HFF-Myc (cell line): ENCODE measurements at places on chromosomes 12 and 14.
A peak's percentile ranks its signal among the peaks of the same experiment; 100 is the strongest.

- DNase-seq: no peak
Observed at GRCh38 chr14:23605931-23606585, 27.5 kb upstream of the JPH4 start.

DNA sequence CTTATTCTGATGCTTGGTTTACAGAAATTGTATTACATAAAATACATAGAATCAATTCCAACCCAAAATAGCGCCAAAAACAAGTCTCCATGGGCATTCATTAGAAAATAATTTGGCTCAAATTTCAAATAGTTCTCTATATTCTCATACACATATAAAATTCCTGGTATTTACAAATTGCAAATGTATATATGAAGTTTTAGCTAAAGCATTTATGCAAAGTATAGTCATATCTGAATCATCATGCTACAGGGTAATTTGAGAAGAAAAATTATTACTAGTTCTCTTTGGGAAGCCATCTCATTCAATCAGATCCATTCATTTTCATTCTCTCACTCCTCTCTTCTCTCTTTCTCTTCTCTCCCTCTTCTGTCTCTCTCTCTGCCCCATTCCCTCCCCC lies 257.8 kb downstream of the DPF3 start:
- DNase-seq: no peak

GRCh38 chr12:130651188-130651959 lies 64.7 kb downstream of the RIMBP2 start:
- no peak for DNase-seq

GRCh38 chr14:76958980-76959710 lies 69.4 kb downstream of the IRF2BPL start:
- no peak for DNase-seq

- DNase-seq: no peak
Observed at GRCh38 chr12:13211859-13212664, 15.5 kb downstream of the EMP1 start.

GRCh38 chr14:61512026-61512834 lies 183.1 kb upstream of the HIF1A start:
- DNase-seq: no peak

GRCh38 chr14:64955297-64955696 lies 12.8 kb upstream of the GPX2 start:
- DNase-seq: no peak

DNA sequence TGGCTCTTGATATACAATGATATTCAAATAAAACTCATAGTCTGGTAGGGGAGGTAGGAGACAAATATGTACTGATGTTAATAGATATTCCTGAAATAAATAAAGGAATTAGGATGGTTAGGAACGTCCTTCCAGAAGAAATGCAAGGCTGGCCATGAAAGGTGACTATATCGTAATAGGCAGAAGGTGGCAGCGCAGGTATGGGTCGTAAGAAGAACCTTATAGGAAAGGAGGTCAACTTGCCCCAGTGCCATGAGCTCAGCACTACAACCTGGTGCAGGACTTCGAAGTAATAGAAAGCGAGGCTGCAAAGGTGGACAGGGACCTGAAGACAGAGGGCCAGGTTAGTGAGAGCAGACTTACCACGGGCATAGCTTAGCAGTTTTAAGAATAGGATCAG lies 55.3 kb upstream of the FGD4 start:
- DNase-seq: no peak

- no peak for DNase-seq
Observed at GRCh38 chr12:68539615-68539952, 71.1 kb upstream of the RAP1B start.

DNA sequence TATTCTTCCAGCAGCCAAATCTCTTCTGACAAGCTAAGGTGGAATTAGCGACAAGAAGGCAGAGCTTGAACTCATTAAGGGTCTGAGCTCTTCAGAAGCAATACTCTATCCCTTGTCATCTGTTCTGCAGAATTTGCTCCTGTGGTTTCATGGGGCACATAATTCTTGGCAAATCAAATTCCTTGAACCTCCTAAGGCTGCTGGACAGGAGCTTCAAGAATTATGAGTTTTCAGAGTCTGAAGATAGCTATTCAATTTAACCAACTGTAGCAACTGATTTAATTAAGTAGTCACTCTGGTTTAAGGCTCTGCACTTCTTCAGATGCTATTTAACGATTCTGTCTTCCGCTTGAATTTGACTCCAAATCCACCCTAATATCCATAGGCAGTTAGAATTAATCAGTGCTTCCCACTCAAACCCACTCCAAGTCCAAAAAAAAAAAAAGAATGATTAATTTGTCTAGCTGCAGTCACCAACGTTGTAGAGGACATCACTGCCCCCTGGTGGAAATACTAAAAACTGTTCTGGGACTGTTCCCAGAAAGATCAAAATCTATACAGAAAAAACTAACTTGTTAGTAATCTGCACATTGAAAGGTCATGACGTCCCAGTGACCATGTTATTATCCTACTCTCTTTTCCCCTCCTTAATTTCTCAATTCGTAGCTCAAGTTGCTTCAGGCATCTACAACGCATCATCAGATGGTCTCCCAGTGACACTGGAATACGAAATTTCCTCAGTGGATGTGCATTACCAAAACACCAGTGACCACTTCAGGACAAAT lies 169.9 kb downstream of the KIF21A start:
- DNase-seq: peak; percentile 2

- DNase-seq: no peak
Observed at GRCh38 chr14:49287004-49287403, 299.2 kb downstream of the RPS29 start.

DNA sequence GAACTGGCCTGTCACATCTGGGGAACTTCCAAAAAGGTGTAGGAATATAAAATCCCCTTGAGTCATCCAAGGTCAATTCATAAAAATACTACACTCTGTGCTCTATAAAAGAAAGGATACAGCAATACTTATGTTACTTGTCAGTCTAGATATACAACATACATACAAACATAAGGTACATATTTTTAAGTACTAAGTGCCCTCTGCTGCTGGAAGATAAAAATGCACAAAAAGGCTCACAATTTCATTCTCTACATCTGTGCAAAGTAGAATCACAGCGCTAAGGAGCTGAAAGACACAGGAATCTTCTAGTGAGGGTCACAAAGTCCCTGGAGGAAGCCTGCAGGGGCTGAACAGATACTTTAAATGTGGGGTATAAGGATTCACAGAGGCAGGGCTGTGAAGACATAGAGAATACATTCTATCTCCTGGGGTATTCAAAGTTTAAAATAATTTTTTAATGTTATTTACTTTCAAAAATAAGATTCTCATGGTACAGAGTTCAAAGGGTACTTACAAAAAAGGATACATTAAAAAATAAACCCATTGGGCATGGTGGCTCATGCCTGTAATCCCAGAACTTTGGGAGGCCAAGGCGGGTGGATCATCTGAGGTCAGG lies 10.2 kb upstream of the GOLGA5 start:
- peak; percentile 55 for DNase-seq

DNA sequence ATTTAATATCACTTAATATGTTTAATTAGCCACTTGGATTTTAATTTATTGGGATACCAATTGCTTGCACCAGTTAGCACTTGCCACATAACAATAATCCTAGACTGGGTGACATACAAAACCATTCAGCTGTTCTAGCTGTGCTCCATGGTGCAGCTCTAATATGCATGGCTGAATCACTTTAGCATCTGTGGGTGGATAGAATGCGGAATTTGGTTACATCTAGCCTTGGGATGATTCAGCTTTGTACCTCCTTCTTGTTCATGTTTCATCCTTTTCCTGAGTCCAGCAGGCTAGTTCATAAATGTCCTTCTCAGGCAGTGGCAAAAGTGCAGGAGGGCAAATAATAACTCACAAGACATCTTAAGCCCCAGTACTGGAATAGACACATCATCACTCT lies 1263.0 kb downstream of the LRFN5 start:
- peak; percentile 11 for DNase-seq

DNA sequence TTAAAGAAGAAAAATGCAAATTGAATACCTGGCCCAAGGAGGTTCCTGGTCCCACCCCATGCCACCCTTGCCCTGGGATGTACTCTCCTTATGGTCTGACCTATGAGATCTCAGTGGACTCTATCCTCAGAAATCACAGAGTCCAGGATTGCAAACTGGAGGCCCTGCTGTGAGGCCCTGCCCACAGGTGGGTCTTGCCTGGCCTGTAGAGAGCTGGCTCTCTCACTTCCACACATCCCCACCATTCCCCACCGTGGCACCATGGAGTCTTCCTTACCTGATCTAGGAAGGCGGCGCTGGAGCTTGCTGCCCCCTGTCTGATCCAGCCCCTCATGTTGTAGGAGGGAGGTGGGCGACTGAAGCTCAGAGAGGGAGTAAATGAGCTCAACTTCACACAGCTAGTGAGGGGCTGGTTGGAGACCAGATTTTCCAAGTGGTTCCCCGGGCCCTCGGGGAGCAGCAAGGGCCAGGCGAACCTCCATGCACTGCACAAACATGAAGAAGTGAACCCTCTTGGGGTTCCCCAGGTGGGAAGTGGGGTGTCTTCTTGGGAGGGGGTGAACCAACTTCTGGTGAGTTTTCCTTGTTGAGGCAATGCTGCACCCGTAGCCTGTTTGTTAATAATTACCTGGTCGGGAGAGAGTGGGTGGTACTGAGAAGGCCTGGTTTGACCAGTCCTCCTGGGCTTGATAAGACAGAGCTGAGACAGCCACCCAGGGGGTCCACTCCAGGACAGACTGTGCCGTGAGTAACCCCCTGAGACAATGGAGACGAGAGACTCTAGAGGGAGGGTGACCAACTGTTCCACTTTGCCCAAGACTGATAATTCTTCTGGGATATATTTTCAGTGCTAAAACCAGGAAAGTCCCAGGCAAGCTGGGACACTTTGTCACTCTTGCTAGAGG lies at the start of gene SERPINA4:
TSS of gene SERPINA4 (plus strand) at position 692 of the 905 bp plus-strand sequence. CDS start 2,041 bp downstream, outside the sequence.
- DNase-seq: no peak
